Stimulated activated CD8-positive, alpha-beta memory T cell treated with anti-CD3 and anti-CD28 coated beads, Interleukin-15, amount 100 ng/mL, for 1 hour (primary cell): ENCODE measurements at places on chromosomes 2 and 18.

GRCh38 chr2:203592470-203592869, 57.4 kb upstream of the RAPH1 start:
- no peak for DNase-seq

DNA sequence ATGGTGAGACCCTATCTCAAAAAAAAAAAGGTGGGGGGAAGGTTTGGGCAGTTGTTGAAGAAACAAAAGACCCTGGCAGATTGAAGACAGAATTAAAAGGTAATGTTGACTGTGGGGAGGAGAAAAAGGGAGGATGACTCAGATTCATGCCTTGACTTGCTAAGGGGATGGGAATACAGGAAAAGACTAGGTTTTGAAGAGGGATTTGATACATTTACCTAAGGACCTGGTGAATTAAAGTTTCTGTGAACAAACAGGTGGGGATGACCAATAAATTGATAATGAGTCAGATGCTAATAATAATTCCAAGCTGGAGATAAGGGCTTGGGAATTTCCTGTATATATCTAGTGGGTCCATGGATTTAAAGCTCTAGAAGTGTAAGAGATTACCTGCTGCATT, 27.6 kb downstream of the TTR start:
- DNase-seq = no peak

DNA sequence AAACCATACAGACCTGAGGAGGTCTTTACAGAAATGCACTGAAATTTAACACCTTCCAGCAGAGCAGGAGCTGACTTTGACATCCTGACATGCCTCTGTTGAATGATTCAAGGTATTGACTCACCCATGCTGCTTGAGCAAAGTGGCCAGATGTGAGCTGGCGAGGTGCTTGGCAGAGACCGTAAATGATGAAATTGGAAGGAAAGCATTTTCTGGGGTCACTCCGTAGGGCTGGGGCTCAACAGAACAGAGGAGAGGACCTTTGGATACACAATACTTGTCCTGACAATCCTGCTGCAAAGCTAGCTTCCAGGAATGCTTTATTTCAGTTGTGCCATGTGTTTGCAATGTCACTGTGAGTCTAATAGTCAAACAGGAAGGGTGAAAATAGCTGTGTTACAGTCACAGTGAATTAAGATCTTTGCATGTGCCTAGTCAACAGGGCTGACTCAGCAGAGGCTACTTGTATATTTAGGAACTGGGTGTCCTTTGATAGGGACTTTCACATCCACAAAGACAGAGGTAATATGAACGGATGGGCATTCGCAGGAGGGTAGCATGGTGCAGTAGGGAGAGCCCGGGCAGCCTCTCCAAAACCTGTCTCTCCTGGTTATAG, 31.6 kb upstream of the NCK2 start:
- DNase-seq = no peak

- no peak for DNase-seq
Observed at GRCh38 chr18:31574359-31574758, 17.3 kb upstream of the TTR start.

DNA sequence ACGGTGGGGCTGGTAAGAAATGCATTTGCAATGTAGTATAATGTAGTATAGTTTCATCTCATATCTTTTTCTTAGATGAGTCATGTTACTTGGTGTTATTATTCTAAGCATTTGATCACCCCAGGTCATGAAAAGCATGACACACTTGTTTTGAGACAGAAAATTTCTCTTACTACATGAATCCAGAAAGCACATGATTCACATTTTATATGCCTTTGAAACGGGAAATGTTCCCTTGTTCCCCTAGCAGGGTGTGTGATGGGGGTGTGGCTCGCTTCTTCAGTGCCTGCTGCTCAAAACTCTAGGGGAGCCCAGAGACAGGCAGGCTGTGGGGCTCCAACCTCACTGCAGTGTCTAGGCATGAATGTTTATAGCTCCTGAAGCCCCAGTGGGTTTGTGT, 116.0 kb upstream of the RAB27B start:
- DNase-seq = no peak

- no peak for DNase-seq
Observed at GRCh38 chr2:60364491-60364890, 189.0 kb downstream of the BCL11A start.

DNA sequence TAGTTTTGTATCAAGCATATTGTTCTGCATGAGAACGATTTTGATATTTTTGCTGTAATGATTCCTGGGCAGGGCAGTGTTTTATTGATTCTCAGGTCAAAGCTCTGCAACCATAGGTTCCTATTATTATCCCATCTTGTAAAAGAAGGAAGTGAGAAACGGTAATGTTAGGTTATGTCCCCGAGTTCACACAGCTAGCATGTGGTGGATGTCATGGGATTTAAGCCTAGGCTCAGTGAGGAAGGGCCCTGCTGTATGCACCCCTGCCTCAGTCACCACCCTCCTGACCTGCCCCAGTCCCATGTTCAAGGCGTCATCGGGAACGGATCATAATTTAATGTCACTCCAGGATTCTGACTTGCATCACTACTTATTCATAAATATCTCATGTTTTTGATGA, 10.7 kb downstream of the ACP1 start:
- no peak for DNase-seq

GRCh38 chr2:207328944-207329386, 163.2 kb upstream of the KLF7 start:
- no peak for DNase-seq
